Forelimb muscle (tissue), 1 donor: ENCODE measurements at places on chromosomes 5 and 9. TPM values are rescaled to one million over a fixed set of nuclear protein-coding genes. Genes with fewer than 3 reads are reported as not detected.
A peak's percentile ranks its signal among the peaks of the same experiment; 100 is the strongest.

- no peak for DNase-seq
These were observed 25.8 kb downstream of the AFAP1L1 start for GRCh38 chr5:149297340-149298025.

- DNase-seq: no peak
These were observed 325.8 kb downstream of the TMEM38B start for GRCh38 chr9:106020186-106020585.

DNA sequence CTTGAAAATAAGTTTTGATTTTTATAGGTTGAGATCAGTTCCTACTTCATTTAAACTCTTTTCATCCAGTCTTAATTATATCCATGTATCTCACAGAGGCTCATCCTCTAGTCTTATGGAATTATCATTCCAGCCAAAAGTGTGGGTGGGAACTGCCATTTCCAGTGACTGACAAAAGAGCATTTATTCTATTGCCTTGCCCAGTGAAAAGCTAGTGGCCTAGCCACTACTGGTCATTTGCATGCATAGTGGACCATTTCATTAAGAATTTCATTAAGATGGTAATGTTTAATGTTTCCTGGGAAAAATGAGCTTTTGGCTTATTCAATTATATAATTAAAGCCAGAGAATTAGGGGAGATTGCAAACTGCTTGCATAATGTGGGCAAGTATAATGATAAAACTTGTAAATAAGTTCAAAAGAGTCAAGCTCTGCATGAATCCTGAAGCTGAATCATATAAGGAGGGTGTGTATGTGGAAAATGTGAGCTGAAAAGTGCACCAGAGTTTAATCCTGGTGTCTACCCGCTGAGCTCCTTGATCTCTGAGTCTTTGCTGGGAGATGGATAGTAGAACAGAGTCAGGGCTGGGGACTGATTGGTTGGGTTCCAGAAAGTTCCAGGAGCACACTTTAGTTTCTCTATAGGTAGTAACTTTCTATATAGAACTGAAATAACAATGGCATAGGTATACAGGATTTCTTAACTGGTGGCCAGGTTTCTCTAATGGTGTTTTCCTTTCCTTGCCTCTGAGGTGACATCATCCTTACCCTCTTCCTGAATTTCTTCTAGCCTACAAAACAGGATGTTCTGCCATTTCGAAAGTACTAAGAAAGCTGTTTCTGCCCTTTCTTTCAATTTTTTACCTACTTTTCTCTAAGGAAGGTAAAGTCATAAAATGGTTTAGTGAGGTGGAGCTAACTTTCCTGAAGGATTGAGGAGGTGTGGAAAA, 78.5 kb downstream of the KIF4B start:
- DNase-seq: no peak

DNA sequence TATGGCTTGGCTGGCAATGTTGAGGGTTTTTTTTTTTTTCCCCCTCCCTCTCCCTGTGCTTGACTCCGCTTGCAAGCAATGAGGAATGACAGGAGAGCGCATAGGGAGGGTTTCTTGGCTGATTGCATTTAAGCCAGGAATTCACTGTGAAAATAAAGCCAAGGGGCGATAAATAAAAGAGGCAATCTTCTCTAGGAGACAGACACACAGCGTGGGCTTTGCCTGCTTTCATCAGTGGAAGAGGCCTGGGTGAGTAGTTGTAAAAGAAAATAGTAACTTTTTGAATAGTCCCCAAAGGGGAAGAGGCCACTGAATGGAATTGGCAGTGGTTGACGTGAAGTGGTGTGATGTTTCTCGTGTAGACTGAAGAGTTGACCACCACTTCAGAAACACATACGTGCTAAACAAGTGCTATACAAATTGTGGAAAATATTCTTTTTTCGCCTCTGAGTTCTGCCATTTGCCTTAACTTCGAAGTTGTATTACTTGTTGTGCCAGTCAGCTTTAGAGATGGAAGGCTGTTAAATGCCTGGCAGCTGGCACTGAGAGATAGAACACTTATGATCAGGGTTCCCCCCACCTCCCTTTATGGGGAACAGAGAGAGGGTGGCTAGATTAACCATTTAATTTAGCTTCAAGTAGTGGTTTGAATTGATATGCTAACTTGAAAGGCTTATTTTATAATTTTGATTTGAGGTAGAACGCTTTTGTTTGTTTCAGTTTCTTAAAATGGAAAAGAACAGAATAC, 3.0 kb downstream of the ZSWIM6 start:
- DNase-seq: no peak

- DNase-seq: no peak
These were observed 3.8 kb upstream of the SYNPO start for GRCh38 chr5:150636391-150637244.

- no peak for DNase-seq
These were observed 11.8 kb upstream of the IFNW1 start for GRCh38 chr9:21153336-21154017.

DNA sequence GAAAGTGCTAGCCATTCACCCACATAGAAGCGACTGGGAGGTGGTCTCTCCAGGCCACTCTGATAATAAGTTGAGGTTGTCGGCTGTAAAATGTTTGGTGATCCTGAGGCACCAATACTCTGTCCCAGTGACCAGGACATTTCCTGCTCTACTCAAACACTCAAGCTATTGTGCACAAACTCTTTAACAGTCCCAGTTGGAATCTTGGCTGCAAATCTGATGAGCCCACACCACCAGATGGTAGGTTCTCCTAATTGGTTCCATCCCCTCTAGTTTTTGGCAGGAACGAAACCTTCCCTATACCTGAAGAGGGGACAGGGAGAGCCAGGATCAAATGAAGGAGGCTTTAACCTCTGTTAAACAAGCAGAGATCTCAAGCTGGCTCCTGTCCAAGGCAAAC, 14.3 kb downstream of the GRIA1 start:
- DNase-seq: no peak

DNA sequence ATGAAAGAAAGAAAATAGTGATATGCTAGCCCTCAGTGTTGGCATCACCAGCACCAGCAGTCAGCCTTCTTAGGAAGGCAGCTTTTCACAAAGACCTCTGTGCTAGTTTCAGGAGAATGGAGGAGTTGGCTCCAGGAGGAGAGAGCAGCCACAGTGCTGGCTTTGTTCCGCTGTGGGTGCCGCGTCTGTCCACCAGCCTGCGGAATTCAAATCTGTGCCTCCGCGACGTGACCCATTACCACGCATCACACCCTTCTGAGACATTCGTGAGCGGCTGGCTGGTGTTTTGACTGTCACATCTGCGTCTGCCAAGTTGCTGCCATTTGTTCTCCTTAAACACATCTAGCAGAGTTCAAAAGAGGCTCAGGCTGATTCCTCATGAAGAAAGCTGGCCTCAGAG, 34.4 kb downstream of the SNX18 start:
- no peak for DNase-seq

- DNase-seq: no peak
These were observed 22.4 kb upstream of the FREM1 start for GRCh38 chr9:14932641-14933040.

- no peak for DNase-seq
These were observed 204.8 kb upstream of the RASEF start for GRCh38 chr9:83267741-83268140.

DNA sequence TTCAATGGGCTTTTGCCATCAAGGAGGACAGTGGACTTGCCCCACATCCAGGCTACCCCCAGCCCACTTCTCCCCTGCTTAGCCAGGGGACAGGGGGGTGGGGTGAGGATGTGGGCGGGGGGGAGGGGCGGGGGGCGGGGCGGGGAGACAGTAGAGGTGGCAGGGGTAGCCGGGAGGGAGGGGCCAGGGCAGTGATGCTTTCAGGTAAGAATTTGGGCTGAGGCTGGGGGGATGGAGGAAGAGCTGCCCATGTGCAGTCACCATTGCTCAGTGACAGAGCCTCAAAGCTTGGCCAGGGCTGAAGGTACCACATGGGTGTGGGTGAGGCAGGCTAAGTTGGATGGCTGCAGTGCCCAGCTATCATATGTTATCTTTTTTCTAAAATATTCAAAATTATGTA, 40.7 kb upstream of the HNRNPA0 start:
- no peak for DNase-seq

DNA sequence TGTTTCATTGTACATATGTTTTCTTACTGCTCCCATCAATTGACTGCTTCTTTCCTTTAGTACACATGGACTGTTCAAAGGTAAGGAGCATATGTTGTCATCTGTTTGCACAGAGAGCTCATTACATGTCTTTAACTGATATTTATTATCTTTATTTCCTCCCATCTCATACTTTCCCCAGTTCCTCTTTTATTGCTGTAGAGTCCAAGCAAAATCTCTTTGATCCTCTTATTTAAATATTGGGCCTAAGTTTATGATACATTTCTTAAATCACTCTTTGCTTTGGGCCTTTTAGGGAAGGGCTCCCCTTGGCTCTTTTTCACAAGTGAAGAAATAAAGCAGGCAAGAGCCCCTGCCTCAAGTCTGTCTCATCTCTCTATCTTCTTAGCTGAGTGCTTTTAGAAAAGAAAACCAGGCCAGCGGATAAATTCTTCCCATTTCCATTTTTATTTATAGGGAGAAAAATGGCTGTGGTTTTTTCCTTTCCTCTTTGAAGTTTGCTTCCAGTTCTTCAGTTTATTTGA, 152.4 kb downstream of the DOCK2 start:
- no peak for DNase-seq

GRCh38 chr9:107861075-107861474, 371.5 kb upstream of the KLF4 start:
- DNase-seq: no peak

DNA sequence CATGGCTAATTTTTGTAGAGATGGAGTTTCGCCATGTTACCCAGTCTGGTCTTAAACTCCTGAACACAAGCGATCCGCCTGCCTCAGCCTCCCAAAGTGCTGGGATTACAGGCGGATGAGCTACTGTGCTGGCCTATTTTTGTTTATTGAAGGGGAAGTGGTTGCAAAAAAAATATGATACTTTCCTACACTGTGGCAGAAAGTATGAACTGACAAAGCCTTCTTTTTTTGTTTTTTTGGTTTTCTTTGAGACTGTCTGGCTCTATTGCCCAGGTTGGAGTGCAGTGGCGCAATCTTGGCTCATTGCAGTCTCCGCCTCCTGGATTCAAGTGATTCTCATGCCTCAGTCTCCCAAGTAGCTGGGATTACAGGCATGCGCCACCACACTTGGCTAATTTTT, 50.9 kb downstream of the OSTF1 start:
- DNase-seq: no peak

GRCh38 chr9:35829084-35829763, at the start of gene TMEM8B:
TSS of gene TMEM8B (plus strand) at chr9:35829228. CDS start at chr9:35829448, 220 bp downstream.
- DNase-seq: peak; percentile 81

- DNase-seq: no peak
These were observed 629.7 kb downstream of the RAB3C start for GRCh38 chr5:59212596-59212995.

PAEP gene
- not detected for polyA plus RNA-seq

AJM1 gene
- 2.4 TPM for polyA plus RNA-seq

SPATA31A3 gene
- polyA plus RNA-seq: not detected

SLC22A4 gene
- polyA plus RNA-seq: 4.0 TPM
